Nephron progenitor cell (in vitro differentiated cells): ENCODE measurements at places on chromosomes 2 and 18.
A peak's percentile ranks its signal among the peaks of the same experiment; 100 is the strongest.

DNA sequence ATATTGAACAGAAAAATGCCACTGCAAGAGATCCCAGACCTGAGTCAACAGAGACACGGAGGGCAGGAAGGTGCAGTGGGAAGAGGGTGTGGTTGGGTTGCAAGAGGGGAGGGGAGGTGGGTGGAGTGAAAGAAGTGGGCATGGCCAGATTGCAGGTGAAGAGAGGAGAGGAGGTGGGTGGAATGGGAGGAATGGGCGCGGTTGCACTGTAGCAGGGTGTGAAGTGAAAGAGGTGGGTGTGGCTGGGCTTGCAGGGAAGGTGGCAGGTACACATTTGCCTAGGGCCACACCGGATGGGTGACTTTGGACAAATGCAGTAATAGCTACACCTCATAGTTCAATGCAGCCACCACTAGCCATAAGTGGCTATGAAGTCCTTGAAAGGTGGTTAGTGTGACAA is 71.1 kb downstream of the DOCK10 start:
- DNase-seq = no peak

GRCh38 chr18:22273101-22274039 is 104.0 kb downstream of the GATA6 start:
- DNase-seq = no peak

DNA sequence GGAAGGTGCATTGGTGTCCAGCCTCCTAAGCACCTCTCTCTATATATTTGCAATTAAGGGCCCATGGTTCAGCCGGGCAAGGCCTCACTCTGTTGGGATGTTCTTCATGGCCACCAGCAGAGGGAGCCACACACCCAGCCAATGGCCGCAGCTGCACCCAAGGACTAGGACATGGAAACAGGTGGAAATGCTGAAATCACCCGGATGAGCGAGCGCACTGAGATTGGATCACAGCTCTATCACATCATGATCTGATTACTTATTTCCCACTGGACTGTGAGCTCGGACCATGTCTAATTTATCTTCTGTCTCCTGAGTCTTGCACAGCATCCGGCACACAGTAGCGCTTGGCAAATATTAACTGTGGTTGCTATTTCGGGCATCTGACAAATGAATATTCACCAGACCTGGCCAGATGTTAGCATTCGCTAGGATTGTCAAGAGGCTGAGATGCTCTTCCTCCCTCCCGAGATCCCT is 31.2 kb downstream of the KIF3C start:
- peak; percentile 81 for DNase-seq

DNA sequence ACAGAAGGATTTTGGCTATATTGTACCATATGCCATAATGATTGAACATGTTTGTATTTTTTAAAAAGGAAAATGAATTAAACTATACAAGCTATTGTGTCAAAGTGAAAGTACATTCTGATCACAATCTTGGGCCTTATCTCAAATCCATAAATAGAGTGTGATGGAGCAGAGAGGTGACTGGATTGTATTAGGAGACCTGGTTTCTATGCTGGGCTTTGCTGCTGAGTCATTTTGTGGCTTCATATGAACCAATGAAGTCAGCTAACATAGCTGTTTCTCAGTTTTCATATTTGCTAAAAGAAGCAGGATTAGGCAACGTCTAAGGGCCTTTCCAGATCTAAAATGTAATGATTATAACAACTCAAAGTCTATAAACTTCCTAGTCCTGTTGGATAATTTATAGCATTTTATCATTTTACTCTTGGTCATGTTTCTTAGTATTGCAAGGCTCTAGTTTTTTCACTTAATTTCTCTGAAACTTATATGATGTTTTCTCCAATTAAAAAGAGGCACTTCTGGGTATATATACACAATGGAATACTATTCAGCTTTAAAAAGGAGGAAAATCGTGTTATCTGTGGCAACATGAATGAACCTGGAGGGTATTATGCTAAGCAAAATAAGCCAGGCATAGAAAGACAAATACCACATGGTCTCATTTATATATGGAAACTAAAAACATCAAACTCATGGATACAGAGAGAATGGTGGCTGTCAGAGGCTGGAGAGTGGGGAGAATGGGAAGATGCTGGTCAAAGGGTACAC is 112.3 kb downstream of the MEP1B start:
- DNase-seq = no peak

DNA sequence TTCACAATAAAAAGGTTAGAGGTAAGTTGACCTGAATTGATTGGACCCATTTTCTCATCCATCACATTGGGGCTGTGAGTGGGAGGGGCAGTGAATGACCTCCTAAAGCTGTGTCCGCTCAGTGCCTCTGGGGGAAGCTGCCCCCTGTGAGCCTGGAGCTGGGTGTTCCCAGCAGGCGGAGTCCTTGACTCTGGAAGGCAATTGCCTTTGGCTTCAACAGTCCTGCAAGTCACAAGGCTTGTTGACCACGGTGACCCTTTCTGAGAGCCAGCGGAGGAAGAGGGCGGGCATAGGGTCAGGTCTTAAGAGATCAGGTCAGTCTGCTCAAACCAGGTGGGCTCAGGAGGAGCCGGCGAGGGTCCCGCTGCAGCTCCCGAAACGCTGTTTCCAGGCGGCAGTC is 1.1 kb upstream of the CIDEA start:
- no peak for DNase-seq

DNA sequence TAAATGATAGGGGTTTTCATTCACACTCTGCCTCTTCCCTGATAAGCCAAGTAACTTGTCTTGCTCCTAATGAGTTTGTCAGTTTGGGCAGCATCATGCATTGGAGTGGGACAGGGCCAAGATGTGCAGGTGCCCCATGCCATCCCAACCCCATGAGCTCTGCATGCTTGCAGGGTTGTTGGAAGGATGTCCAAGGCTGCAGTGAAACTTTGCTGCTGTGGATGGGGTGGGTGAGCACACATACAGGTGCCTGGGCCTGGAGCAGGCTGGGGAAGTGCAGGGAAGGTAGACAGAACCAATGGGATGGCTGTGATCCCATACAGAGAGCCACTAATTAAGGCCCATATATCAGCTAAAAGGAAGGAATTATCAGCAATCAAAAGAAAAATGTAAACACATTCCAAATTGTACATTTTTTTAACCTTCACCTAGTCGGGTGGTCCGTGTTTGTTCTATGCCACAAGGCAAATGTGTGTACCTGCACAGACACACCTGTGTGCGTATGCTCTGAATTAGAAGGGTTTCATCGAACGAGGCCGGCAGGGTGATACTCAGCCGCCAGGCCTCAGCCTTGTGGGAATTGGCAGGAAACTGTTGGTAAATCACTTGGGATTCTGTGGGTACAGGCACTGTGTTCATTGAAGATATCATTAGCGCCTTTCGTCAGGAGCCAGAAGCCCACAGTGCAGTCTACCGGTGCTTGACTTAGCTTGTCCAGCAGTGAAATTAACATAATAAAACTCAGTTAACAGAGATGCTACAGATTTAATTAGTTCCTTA is 342.9 kb downstream of the MYCN start:
- no peak for DNase-seq

DNA sequence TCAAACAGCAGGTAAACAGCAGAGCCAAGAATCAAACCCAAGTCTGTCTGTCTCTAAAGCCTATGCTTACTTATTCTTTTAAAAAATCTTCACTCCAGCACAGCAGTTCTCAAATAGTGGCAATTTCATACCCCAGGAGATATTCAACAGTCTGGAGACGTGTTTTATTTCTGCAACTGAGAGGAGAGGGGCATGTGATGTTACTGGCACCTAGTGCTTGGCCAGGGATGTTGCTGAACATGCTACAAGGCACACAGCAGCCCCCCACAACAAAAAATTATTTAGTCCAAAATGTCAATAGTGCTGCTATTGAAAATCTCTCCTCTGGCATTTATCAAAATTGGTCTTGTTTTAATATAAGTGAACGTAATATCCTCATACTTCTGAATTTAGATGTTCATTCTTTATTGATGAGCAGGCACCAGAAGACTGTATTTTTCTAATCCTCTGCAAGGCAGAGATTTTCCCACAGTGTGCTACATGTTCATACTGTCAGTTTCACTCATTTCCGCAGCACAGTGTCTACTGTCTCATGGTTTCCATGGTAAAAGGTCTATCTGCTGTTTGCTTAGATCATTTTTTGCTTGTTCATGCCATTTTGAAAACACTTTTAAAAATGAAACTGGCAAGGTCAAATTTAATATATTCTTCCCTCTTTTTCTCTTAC is 90.5 kb downstream of the LRATD1 start:
- no peak for DNase-seq

- DNase-seq = no peak
These were observed 162.0 kb downstream of the SLC4A3 start for GRCh38 chr2:219789476-219789875.

GRCh38 chr18:49486606-49486952 is 455 bp downstream of the C18orf32 start:
- no peak for DNase-seq

GRCh38 chr2:97953853-97954252 is 41.9 kb downstream of the TMEM131 start:
- DNase-seq = no peak

- no peak for DNase-seq
These were observed 83.4 kb upstream of the RTN4 start for GRCh38 chr2:55133467-55134315.

DNA sequence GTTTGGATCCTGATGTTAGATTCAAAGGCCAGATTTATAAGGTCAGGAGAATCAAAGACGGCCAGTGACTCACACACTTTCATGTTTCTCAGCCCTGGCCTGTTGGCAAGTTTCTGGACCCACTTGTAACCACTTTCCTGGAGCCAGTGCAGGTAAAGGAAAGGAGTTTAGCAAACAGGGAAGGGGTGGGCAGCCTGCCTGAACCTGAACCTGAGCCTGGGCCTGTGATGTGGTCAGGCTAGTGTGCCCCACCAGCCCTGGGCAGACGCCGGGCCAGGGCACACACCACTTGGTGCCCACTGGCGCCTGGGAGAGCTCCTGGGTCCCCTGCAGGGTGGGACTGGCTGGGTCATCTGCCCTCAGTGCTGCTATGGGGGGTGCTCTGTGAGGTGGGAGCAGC is 100.5 kb upstream of the SPRED2 start:
- no peak for DNase-seq

DNA sequence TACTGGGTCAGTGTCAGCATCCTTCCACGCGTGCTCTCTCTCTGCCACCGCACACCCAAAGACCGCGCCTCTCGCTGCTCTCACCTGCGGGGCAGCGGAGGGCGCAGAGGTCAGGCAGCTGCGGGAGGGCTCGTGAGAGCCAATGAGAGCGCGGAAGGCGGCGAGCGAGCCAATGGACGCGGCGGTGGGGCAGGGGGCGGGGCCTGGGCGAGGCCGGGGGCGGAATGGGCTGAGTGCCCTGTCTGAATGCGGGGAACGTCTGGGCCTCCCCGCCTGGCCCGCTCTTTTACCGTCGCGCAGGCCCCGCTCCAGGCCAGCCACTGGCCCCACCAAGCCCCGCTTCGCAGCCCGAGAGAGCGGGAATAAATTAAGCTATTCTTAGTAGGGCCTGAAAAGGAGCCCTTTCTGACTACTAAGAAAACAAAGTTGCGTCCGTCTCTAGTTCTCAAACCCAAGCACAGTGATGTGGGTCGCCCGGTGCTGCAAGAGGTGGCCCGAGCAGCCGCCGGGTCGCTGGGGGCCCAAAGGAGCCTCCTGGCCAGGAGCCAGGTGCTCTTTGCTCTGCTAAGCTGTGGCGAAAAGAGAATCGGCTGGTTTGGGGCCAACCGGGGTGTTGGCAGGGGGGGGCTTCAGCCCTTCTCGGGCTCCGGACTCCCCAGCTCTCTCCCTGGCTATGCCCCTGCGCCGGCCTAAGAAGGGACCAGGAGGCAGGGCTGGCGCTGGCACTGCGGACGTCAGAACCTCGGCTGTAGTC is 81.1 kb upstream of the GLI2 start:
- no peak for DNase-seq

- no peak for DNase-seq
These were observed 42.0 kb downstream of the ATP6V1C2 start for GRCh38 chr2:10763461-10763800.

DNA sequence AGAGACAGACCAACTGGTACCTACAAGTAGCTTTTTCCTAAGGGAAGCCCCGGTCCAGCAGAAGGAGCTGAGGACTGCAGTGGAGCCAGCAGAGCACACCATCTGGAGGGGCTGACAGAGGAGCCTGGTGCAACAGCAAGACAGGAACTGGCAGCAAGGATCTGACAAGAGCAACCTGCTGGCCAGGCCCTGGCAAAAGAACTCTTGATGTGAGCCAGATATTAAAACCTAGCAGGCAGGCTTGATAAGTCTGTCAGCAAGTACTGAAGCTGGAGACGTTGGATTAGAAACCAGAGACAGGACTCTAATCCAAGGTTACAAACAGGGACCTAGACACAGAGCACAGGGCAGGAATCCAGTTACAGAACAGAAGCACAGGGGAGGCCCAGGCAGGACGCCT is 260.7 kb upstream of the MGAT5 start:
- DNase-seq = no peak

GRCh38 chr18:23912356-23912755 is 102.2 kb upstream of the TTC39C start:
- DNase-seq = no peak

DNA sequence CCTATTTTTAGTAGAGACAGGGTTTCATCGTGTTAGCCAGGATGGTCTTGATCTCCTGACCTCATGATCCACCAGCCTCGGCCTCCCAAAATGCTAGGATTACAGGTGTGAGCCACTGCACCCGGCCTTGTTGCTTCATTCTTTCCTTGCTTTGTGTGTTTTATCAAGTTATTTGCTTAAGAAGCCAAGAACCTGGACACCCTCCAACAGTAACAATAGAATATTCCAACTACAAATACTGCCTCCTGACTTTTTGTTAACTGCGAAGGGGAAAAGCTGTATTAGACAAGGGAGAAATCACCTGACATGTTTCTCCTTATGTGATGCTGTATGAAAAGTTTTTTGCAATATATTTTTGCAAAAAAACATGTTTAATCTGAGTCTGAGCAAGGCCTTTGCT is 297.2 kb downstream of the NCKAP5 start:
- no peak for DNase-seq

- peak; percentile 50 for DNase-seq
These were observed 35.8 kb downstream of the CIB4 start for GRCh38 chr2:26605195-26605998.

DNA sequence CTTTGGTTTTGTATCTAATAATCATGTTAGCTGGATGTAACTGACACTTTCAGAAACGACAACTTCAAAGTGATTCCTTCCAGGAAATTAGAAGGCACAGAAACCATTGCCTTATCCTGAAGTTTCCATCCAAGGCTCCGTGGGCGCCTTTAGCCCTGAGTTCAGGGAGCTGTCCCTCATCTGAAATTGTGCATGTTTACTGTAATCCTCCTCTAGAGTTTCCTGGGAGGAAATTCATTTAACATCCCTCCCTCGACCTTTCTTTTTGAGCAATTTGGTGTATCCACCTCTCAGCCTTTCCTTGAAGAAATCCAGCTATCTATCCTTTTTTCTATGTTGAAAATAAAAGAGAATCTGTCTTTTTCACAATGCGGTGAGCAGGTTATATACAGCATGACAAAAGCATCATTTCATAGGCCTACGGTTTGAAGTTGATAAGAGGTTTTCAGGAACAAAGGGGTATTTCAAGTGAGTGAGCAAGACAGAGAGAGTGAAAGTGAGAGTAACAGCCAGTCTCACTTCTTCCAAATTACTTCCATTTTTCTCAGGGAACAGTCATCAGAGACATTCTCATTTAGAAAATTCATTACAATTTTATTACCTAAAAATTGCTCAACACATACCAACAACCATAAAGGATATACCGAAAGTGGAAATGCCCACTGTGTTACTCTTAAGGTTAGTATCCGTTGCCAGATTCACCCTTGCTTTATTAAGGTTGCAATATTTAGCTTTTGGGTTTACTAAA is 167.3 kb downstream of the MREG start:
- no peak for DNase-seq
